ENCODE measurements at places on chromosomes 7 and 10.

GRCh38 chr7:1232623-1233332, at the start of gene UNCX:
Gene UNCX (plus strand): TSS chr7:1232872. CDS start chr7:1233018, 146 bp downstream.
- DNase-seq: peak; percentile 11

GRCh38 chr7:144824360-144824759, 11.5 kb downstream of the TPK1 start:
- DNase-seq: no peak

DNA sequence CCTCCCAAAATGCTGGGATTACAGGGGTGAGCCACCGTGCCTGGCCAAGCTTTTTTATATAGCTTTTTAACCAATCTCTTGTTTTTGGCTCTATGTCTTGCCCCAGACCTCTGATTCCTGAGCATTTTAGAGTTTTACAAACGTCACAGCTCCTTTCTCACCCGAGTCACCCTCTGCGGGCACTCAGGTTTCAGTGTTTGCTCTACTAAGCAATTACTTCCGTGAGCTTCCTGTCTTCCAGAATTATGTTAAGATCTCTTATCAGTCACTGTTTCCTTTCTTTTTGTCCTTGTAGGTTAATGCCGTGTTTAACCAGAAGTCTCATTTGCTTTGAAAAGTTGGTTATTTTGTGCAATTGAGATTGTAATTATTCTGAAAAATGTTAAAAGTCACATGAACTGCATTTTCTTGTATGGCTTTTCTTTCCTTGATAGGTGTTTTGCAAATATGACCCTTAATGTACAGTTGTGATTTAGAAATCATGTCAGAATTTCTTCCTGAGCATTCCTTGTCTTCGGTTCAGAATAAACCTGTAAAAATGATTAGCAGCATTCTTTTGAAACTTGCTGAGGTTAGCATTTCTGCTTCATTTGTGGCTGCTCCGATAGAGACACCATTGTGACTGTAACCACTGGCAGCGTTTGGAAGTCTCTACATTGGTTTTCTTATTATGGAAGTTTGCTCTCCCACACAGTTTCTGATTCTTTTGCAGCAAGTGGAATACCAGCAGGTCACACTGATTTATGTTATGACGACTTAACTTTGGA, 4.5 kb upstream of the HKDC1 start:
- DNase-seq: peak; percentile 21

GRCh38 chr7:51368334-51368733, 51.7 kb upstream of the COBL start:
- no peak for DNase-seq

GRCh38 chr7:101066141-101066832, 19.0 kb upstream of the TRIM56 start:
- no peak for DNase-seq

DNA sequence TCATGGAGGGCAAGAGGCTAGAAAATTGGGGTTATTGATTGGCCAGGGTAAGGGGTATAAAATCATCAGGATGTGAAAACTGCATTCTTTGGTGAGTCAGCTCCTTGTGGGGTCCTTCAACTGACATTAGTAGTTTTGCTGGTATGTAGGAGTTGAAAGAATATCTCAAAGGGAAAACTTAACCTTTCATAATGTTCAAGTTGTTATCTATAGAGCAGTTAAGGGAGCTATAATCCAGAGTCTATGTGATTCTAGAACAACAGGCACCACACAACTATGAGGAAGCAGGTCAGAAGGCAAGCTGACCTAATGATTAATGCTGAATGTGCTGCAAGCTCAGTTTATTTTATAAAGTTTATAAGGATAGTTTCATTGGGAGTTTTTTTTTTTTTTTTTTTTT, 13.7 kb downstream of the PRPS1L1 start:
- no peak for DNase-seq

GRCh38 chr7:6279937-6280336, 7.5 kb upstream of the CYTH3 start:
- no peak for DNase-seq

- no peak for DNase-seq
Observed at GRCh38 chr7:55468495-55468894, 103.4 kb downstream of the LANCL2 start.

Measured in CD4-positive, alpha-beta T cell treated with Interleukin-6 for 4 hours (primary cell).